ENCODE measurements at places on chromosomes 3 and 15.

- no peak for DNase-seq
These were observed 169.2 kb upstream of the TGFBR2 start for GRCh38 chr3:30437171-30437601.

DNA sequence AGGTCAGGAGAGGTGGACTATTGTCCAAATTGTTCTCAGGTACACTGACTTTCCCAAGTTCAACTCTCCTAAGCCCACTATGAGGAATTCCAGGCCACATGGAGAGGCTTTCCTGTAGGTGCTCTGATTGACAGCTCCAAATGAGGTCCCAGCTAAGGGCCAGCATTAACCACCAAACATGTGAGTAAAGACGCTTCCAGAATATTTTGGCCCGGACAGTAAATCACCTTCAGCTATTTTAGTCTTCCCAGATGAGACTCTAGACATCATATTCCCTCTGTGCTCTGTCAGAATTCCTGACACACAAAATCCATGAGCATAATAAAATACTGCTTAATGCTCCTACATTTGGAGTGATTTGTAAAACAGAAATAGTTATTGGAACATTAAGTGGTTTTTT lies 135.5 kb downstream of the TGFBR2 start:
- no peak for DNase-seq

DNA sequence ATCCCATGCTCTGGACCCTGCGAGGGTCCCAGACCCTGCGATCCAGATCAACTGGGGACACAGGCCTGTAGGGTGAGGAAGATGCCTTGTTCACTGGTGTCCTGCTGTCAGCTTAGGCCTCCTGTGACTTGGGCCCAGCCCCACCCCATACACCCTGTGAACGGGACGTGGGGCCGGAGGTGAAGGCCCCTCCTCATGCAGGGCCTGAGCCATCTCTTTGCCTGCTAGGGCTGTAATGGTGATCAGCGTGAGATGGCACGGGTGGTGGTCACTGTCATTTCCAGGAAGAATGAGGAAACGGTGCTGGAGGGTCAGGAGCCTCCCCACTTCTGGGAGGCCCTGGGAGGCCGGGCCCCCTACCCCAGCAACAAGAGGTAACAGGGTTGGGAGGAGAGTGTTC lies 12.4 kb downstream of the VILL start:
- DNase-seq: no peak

- no peak for DNase-seq
These were observed 6.6 kb downstream of the KATNBL1 start for GRCh38 chr15:34203305-34203704.

DNA sequence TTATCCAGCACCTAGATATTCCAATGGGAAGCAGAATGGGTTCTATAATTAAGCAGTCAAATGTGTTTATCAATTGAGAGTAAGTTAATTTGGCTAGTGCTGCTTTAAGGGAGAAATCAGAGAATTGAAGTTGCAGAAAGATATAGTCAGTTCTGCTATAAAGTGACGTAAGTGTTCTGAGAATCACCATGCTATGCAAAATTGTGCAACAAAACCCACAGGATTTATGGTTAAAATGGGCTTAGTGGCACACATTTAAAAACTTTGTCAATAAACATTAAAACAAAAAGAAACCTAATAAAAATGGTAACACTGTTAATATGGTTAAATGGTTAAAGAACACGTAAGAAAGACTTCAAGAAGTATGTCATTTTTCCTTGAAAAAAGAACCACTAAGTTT lies 74.5 kb downstream of the TMEM108 start:
- DNase-seq: no peak

GRCh38 chr15:59993950-59994401 lies 10.1 kb upstream of the FOXB1 start:
- no peak for DNase-seq

DNA sequence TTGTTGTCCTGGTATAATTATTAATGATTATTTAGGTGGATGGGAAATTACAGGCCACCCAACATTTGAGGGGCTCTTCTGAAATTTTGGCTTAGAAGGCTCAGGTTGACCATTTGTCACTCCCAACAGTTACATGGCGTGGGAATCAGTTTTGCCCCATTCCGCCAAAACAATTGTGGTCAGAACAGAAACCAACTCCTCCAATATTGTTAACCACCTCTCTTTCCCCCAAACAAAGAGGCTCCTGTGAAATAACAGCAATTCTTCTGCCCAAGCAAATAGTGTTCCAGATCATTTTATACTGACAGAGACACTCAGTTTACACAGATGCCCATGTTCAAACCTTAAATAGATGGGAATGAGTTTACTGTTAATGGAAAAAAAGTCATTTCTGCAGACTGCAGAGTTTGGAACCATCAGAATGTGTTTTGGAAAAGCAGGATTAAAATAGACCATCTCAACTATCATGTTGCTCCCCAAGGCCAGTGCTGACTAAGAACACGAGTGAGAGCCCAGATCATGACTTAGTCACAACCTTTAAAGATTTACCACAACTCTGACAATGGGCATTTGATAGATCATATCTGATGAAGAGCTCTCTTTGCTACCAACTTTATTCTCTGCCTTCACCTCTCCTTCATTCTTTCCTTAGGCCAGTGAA lies 102.1 kb downstream of the DUT start:
- no peak for DNase-seq

GRCh38 chr3:52352566-52352965 lies 36.4 kb downstream of the DNAH1 start:
- no peak for DNase-seq

- no peak for DNase-seq
These were observed 18.9 kb upstream of the CSPG4 start for GRCh38 chr15:75731248-75732151.

- DNase-seq: peak; percentile 41
These were observed 269.4 kb downstream of the GBE1 start for GRCh38 chr3:81492040-81492439.

GRCh38 chr3:48474619-48475018 lies 28.1 kb downstream of the ATRIP start:
- DNase-seq: no peak

- DNase-seq: peak; percentile 23
These were observed 758.0 kb downstream of the NTRK3 start for GRCh38 chr15:87498560-87498959.

GRCh38 chr3:19688767-19689166 lies 245.2 kb downstream of the EFHB start:
- DNase-seq: no peak

- DNase-seq: no peak
These were observed 18.8 kb upstream of the JMJD7 start for GRCh38 chr15:41809121-41809520.

GRCh38 chr3:52866427-52866826 lies 30.9 kb downstream of the STIMATE start:
- DNase-seq: no peak

- no peak for DNase-seq
These were observed 71.9 kb downstream of the DCUN1D1 start for GRCh38 chr3:182908471-182908870.

GRCh38 chr3:76245073-76245472 lies 459.7 kb upstream of the ZNF717 start:
- no peak for DNase-seq

- DNase-seq: no peak
These were observed 21.4 kb upstream of the LEO1 start for GRCh38 chr15:51992953-51993352.

DNA sequence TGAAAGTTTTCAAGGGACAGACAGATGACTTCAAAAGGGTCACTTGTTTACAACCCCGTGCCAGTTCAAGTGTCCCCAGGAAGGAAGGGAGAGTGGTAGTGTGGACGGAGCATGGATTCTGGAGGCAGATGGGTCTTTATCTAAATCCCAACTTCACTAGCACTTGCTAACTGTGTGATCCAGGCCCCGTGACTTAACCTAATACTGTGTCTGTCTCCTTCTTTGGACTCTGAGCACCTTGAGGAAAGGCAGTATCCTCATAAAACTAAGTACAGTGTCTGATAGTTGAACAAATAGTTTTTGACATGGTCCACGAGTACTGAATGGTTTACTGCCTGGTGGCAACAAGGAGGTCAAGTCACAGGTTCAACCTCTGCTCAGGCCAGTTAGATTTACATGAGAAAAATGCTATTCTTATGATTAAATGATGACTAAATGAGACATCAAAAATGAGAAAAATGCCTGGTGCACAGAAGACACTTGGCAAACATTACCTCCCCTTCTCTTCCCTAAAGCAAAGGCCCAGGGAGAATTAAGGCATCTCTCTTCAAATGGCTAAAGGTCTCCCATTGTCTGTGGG lies 48.9 kb downstream of the ABCC5 start:
- peak; percentile 19 for DNase-seq

DNA sequence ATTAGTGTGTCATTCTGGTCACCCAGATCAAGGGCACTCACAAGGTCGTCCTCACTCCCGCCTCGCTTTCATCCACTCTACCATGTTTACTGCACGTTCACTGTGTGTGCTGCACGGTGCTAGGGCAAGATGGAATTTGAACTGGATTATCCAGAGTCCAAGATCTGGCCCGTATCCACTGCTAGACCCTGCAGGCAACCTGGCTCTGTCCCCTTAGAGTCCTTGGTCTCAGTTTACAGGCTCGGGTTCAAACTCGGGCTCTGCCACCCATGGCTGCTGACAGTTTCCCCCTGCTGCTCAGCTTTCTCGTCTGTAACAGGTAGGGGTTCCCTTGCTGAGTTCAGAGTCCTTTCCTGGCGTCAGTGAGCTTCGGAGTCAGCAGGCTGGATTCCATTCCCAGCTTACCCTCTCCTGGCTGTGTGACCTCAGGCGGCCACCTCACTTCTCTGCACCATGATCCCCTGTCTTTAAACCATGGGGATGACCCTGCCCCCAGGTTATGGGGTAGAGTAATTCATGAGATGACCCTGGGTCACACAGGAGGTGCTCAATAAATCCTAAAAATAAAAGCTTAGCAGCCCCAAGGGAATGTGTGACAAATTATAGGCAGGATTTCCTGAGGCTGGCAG lies 79.6 kb upstream of the SLC6A6 start:
- DNase-seq: no peak

DNA sequence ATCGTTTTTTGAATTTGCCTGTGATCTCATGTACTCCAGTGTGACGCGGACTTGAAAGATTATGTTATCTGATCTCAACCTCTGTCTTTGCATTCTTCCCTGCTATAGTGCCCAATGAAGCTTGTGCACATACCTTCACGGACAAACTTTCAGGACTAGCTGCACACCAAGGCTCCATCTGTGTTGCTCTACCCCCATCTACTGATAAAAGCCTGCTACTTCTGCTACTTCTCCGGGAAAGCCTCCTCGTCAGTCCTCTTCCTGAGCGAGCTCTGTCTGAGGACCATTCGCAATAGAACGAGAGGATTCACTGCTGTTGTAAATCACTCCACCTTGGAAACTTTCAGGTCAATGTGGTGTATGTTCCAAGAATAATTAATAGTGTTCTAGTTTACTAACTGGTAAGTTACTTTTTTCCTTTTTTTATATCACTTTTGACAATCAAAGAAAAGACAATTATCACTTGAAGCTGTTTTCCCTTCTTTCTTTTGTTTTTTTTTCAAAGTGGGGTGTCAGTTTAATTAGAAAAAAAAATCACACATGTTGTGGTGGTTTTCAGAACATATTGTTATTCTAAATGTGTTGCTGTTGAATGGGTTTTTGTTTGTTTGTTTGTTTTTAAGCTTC lies 217.6 kb downstream of the ARRDC4 start:
- DNase-seq: no peak

GRCh38 chr3:7790141-7790540 lies 711.5 kb upstream of the LMCD1 start:
- DNase-seq: no peak

DNA sequence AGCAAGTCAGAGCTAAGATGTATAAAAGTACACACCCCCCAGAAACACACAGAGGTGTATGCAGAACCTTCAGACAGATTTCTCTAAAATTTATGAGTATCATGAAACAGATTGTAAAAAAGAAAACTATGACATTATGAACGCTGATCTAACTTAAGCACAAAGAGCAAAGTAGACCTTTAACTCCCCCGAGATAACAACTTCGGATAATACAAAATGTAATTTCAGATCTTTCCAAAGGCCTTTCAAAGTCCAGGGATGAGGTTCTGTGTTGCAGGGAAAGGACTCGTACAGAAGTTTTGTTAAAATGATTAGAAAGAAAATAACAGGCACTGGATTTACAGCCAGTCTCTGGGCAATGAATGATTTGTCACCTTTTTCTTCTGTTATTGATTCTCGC lies 92.8 kb upstream of the FGF12 start:
- no peak for DNase-seq

GRCh38 chr3:197516517-197516889 lies 39.3 kb downstream of the BDH1 start:
- DNase-seq: no peak

DNA sequence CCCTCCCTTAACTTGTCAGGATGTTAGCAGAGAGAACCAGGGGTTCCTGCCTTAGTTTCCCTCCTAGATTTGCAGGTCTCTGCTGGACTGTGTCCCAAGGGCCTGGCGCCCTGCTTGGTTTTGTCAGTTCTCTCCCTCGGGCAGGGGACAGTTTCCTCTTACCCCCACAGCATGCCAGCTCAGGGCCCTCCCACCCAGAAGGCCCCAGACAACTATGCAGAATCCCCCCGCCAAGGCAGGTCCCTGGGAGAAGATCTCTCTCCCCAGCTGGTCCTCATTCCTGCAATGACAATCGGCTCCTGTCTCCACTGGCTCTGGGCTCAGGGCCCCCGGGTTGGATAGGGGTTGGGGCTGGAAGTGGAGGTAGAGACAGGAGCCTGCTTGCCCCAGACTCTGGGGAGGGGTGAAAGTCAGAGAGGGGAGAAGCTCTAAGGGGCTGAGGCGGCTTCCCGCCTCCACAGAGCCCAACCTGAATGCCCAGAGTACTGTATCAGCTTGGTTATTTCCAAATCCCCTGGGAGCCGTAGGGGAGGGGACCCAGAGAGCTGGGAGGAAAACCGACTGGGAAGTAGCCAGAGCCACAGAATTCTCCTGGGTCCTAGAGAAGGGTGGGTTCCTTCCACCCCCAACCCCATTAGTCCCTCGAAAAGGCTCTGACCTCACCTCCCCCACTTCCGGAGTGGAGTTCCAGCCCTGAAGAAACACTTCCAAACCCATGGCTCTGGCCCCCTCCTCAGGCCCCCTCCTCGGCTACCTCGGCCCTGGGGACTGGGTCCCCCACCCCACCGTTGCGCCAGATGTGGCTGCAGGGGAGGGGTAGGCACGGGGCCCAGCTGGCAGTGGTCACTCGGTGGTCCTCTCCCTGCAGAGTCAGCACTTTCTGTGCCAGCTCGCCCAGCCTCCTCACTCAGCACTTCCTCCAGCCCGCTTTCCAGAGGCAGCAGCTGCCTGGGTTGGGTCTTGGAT lies 3.8 kb upstream of the LOXL1 start:
- DNase-seq: no peak

- no peak for DNase-seq
These were observed 647.4 kb downstream of the NR2F2 start for GRCh38 chr15:96977886-96978285.

DNA sequence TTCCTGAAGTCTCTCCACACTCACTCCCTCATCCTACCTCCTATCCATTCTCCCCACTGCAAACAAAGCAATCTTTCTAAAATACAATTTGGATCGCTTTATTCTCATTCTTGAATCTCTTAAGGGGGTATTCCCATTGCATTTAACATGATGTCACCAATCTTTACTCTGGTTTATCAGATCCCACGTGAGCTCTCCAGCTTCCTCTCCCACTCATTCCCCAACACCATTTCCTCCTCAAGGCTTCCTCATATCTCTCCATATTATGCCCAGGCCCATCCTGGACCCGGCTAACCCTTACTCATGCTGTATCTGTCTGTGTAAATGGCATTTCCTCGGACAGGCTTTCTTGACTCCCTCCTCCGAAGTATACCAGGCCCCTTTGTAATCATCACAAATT lies 165.0 kb downstream of the CD47 start:
- DNase-seq: no peak

Measured in BJ (cell line).